ENCODE measurements at places on chromosomes 3 and 15.
A peak's percentile ranks its signal among the peaks of the same experiment; 100 is the strongest.

- no peak for DNase-seq
These were observed 45.7 kb downstream of the EXOG start for GRCh38 chr3:38541806-38542205.

GRCh38 chr3:187434524-187434923, 66.3 kb downstream of the RTP4 start:
- DNase-seq = no peak

GRCh38 chr3:194548346-194549321, 61.8 kb upstream of the ATP13A3 start:
- DNase-seq = no peak

DNA sequence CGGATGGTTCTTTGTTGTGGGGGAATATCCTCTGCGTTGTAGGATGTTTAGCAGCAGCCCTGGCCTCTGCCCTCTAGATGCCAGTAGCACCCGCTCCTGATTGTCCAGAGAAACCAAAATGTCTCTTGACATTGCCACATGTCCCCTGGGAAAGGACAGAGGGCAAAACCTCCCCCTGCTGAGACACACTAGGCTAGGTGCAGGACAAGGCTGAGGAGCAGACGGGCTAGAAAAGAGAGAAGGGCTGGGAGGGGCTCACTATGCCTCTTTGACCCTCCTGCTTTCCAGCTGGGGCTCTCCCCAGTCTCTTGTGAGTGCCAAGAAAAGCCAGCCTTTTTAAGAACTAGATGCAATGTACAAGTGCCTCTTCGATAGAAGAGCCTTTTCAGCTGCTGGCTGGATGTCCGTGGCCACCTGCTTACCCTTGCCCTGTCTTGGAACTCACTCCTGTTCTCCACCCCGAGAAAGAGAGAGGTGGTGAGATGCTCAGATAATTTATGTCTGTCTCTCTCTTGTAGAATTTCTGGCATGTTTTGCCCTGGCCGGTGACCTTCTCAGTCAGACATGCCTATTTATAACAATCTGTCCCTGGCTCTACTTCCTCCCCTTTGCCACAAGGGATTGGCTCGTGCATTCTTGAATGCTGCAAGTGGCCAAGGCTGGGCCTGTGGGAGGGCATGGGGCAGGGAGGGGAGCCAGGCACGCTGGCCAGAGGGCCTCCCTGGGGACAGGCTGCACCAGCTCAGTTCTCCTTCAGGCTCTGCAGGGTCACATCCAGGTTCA, 142.6 kb downstream of the RPLP1 start:
- DNase-seq = no peak

- DNase-seq = peak; percentile 40
These were observed 93.9 kb downstream of the RBPMS2 start for GRCh38 chr15:64681424-64682024.

GRCh38 chr3:12230406-12230805, 58.5 kb upstream of the PPARG start:
- DNase-seq = no peak

DNA sequence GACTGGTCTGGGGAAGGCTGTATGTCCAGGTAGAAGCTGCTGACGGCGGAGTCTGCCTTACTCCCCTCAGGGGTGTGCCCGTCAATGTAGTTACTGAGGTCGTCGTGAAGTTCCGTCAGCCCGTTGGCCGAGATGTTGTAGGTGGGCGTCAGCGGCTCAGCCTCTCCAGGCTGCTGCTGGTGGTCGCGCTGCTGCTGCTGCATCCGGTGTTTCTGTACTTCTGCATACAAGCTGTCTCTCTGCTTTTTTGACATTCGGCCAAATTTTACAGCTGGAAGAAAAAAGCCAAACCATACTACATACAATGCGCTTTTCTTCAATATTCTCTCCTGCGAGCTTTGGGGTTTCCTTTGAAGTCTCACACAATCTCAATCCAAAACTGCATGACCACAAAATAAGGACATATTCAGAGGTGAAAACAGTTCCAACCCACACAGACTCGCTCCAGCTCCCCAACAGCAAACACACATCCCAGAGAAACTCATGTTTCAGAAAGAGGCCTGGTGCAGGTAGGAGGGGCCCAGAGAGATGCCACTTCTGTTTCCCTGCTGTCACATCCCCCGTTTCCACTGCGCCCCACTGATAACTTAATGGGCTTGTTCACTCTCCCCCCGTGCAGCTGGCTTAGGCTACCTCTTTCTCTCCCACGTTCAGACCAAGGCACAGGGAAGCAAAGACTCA, 32.5 kb upstream of the ICE2 start:
- no peak for DNase-seq

DNA sequence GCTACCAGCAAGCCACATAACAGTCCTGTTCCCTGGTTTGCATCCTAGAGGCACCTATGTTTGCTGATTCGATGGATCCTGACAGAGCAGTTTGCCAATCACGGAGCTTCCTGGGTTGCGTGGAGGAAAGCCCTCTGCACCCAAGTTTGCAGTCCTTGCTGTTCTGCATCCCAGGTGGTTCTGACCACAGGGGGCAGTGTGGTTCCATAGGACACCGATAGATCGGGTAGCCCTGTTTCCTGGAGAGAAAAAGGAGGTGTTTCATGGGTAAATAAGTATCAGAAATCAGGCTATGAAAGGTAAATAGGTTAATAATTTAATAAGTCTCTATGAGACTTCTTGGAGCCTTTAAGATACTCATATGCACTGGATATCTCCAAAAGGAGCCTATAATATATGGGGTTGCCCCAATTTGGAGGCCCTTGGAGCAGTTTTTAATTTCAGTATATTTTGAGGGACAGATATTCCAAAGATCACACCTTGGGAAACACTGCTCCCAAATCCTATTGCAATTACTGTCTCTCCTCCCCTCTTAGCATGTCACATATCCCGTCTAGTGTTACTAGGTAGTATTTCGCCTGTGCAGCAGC, 194.6 kb upstream of the TPM1 start:
- DNase-seq = peak; percentile 63

- DNase-seq = no peak
These were observed 4.0 kb upstream of the LMCD1 start for GRCh38 chr3:8497582-8497981.

GRCh38 chr15:61671736-61672135, 388.5 kb downstream of the VPS13C start:
- no peak for DNase-seq

GRCh38 chr3:78741066-78741645, 1026.6 kb downstream of the ROBO1 start:
- peak; percentile 24 for DNase-seq

- DNase-seq = no peak
These were observed 53.3 kb downstream of the SLC6A6 start for GRCh38 chr3:14455571-14456317.

- DNase-seq = no peak
These were observed 333.2 kb upstream of the C2CD4B start for GRCh38 chr15:62498278-62498677.

DNA sequence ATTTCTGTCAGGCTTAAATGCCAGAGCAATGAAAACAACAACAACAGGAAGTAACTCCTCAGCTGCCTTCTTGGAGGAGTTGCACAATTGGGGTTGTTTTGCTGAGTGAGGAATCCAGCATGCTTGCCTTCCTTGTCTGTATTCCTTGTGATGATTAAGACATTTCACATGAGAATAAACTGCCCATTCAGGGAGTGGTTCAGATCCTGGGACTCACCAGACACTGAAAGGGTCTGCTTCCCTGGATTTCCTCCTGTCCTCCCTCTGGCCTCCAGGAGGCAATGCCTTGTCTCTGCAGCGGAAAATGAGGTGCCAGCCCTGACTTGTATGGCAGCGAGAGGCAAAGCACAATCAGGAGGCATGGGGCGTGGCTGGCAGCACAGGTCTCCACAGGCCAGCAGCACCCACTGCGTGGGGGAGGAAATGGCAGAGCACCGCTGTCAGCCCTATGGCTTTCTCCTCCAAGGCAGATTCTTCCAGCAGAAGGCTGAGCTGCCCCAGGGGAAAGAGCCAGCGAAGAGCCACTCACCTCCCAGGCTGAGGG, 41.5 kb downstream of the RBP2 start:
- DNase-seq = no peak

DNA sequence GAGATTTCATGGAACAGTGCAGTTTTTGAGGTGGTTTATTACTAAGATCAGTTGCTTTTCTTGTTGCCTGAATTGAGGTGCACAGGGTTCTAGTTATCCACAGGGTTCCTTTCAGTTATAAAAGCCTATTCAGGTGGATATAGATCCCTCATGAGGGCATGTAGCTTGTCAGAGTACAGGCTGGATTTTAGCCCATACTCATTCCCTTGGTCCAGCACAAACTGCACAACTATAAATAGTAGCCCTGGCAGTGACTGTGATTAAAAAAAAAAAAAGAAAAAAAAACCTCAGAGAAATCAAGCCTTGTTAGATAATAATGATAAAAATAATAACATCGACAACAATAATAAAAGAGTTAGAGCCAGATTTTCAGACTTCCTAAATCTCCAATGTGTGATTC, 154.3 kb downstream of the ZBBX start:
- no peak for DNase-seq

- no peak for DNase-seq
These were observed 33.9 kb downstream of the FEM1B start for GRCh38 chr15:68311464-68311835.

- no peak for DNase-seq
These were observed 56.9 kb upstream of the C3orf49 start for GRCh38 chr3:63762180-63762579.

DNA sequence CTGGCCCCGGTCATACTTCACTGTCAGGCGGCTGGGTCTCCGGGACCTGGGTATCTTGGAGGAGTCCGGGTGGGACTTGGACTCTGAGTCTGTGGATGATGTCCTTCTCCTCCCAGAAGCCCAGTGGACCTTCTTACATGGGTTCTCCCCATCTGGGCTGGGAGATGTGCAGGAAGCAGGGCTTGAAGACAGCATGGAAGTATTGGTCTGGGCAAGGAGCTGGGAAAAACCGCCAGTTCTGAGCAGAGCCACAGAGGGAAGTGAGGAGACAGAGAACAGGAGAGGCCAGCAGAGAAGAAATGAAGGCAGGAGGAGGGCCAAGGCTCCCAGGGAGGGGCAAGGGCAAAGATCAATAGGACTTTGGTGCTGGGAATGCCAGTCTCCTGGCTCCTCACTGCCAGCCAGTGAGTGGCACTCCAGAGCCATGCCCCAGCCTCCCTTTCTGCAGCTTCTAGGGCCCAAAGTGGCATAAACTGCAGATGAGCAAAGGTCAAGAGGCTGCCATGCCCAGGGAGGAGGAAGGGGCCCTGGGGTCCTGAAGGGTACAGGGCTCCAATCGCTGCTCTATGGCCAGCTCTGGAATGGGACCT, at the start of gene PPP1R14D:
Gene PPP1R14D, minus strand, starts transcription at position 262 of the 590 bp plus-strand sequence. Its CDS starts 67 bp downstream, at position 195.
- DNase-seq = no peak

- DNase-seq = no peak
These were observed 7.6 kb upstream of the RTP4 start for GRCh38 chr3:187360596-187360995.

GRCh38 chr15:80489030-80489594, 84.9 kb downstream of the ARNT2 start:
- DNase-seq = no peak

DNA sequence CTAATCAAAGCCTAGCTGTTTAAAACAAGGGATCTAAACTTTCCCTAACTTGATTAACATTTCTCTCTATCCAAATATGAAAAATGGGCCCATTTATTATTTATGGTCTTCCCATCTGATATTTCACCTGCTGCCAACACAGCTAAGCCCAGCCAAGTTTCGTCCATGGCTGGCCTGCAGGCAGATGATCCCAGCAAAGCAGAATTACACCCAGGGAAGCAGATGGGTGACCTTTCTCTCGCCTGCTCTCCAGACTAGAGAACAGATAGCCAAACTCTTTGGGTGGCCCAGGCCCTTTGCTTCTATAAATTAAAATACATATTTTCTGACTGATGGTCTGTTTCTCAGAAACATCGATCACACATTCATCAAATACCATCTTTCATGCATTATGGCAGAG, 1038.8 kb downstream of the AGBL1 start:
- DNase-seq = no peak

GRCh38 chr3:42746455-42747450, 26.3 kb downstream of the CCDC13 start:
- no peak for DNase-seq

DNA sequence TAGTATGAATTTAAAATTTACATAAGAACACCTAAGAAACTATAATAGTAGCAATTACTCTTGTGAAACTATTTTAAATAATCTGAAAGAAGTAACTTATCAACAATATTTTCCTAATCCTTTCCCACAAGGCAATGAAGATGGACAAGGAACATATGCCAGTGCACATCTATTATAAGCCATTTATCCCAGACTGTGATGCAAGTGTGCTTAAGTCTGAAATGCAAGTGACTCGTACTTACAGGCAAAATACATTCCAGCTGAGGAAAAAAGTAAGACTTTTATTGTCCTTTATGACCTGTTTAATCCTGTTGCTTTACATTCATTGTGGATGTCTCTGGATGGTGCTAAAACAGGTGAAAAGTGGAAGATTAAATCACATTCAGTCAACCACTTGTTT, 709.4 kb downstream of the ZNF385D start:
- DNase-seq = no peak

DNA sequence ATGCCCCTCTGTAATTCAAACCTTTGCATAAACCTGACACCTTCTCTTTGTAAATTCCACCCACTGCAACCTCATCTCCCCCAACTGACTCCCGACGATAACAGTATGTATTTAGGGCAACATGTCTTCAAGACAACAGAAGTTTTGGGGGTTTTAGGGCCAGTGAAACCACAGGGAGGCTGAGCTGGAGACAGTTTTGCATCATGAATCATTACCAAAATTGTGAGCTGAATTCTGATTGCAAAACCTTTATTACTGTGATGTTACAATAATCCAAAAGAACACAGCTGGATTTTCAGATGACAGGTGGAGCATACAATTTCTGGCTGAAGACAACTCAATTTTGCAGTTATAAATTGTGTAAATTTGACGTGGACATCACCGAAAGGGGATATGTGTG, 281.3 kb upstream of the TTC14 start:
- DNase-seq = no peak

- DNase-seq = no peak
These were observed 48.7 kb upstream of the VEPH1 start for GRCh38 chr3:157551961-157552360.

DNA sequence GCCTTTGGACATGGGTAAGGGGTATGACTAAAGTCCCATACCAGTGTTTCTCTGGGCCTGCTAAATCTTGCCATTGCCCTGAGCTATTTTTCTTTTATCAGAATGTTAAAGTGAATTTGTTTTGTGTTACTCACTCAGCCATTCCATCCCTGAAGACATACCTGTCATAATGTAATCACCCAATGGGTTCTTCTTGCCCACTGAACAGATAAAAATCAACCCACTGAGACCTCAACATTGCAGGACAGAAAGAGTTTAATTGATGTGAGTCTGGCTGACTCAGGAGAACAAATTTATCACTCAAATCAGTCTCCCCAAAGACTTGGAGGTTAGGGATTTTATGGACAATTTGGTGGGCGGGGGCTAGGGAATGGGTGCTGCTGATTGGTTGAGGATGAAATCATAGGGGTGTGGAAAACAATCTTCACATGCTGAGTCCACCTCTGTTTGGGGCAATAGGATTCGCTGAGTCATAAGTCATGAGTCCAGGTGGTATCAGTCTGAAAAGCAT, 47.4 kb downstream of the ILDR1 start:
- DNase-seq = no peak

- no peak for DNase-seq
These were observed 247.6 kb downstream of the CHST2 start for GRCh38 chr3:143367171-143367570.

GRCh38 chr3:122619040-122619439, 41.6 kb downstream of the PARP15 start:
- DNase-seq = peak; percentile 17
